Stimulated activated CD8-positive, alpha-beta memory T cell treated with anti-CD3 and anti-CD28 coated beads, Interleukin-15, amount 100 ng/mL, for 4 hours (primary cell): ENCODE measurements at places on chromosomes 2 and 18.

- DNase-seq: no peak
Measured at GRCh38 chr2:50781646-50782045, 250.3 kb downstream of the NRXN1 start.

DNA sequence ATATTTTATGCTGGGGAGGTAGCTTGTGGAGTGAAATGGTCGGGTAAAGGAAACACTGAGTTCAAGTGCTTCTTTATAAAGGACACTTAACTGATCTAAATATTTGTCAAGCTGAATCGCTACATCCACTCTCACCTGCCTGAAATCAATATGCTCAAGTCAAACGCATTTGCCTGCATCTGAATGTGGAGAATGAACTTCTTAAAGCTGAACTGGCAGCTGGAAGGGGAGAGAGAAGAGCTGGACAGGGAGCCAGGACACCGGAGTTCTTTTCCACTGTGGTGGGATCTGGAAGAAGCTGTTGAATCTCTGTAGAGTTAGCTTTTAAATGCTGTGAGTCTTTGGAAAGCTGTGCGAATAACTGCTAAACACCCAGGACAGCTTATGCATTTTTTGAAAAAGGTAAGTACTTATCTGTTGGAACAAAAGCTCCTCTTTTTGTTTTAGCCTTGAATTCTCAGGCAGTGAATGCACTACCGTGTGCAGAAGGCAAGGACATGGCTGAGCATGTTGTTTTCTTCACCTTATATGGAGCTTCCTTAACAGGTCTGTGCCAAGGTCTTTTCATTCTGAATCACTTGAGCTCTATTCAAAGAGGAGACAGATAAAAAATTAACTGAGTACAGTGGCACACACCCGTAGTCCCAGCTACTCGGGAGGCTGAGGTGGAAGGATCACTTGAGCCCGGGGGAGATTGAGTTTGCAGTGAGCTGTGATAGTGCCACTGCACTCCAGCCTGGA is 74.2 kb upstream of the KLF7 start:
- DNase-seq: no peak

DNA sequence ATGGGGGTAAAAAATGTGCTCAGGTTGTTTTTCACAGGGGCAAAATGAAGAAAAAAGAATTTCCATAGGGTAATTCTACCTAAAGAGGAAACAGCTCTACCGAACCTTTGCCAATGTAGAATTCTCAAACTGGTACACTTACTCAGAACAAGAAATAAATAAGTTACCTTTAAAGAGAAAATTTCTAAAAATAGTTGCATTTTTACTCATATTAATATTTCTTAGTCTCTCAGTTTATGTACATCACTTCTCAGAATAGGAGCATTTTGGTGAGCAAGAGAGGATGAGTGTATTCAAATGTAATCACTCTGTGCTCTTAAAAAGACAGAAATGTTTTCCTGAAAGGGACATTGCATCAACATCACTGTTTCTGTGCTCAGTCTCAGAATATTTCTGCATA is 574.7 kb upstream of the SLC8A1 start:
- no peak for DNase-seq

GRCh38 chr2:172931918-172932520 is 143.6 kb upstream of the MAP3K20 start:
- DNase-seq: peak; percentile 7

DNA sequence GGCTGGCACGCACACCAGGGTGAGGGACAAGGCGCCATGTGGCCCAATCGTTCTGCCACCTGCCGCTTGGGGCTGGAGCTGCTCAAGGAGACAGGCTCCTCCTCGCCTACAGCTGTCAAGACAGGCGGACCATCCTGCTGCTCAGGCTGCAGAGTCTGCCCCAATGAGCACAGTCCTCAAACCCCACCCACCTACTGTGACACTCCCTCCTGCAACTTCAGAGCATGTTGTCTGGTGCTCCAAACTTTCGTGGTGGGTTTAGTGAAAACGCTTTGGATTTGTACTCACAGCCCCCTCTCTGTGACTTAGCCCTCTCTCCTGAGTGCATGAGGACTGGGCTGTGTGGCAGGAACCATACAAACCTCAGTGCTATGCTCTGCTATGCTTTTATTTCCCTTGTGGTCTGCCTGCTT is 23.2 kb upstream of the SLC35F6 start:
- DNase-seq: no peak

GRCh38 chr2:68970566-68971265 is 3.7 kb upstream of the GKN1 start:
- DNase-seq: no peak

GRCh38 chr2:61920548-61920947 is 15.1 kb downstream of the COMMD1 start:
- DNase-seq: no peak

DNA sequence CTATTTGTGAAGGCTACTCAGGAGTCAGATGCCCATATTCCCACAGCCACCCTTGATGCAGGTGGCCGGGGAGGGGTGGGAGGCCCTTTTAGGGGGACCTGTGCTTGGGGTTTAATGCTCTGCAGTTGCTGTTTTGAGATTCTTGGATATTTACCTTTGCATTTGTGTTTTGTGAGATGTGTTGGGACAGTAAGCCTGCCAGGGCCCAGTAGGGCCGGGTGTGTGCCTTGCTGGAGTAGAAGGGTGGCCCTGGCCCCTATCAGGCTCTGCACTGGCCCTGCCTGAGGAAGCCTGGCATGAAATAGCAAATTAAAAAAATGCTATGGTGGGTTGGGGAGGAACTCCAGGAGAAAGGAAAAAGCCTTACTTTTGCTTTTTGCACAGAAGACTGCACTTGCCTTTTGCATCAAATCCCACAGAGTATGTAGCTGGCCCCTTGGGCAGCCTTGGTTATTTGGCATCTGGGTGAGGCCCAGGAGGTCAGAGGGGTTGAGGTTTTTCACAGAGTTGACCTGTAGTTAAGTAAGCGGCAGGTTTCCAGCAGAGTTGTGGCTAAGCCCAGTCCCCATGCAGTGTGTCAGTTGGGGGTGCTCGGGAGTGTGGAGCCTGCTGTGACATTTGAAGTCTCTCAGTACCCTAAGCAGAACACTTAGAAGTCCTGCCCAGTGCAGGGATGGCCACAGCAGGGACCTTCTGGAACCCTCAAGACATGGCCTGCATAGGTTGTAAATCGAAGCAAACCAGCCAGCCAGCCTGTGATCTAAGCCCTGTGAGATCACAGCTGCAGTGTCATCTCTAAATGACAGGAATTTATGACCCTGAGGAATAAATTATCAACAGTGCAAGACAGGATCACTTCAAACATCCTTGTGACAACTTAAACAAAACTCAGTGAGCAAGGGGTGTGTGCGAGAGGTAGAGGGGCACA is 68.8 kb downstream of the SH3RF3 start:
- DNase-seq: no peak

DNA sequence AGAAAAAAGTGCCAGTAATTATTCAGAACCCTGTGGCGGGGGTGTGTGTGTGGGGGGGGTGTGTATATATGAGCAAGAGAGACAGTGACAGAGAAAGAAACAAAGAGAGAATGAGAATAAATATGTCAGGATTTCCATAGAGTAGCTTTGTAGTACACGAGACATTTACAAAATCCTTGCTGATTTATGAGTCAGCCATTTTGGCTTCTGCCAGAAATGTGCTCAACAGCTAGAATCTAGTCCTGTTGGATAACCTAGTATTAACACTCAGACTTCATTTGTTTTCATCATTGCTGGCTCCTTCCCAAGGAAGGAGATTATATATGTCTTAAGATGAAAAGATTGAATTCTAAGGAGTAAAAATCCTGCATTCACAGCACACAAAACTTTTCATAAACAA is 140.5 kb upstream of the HNRNPA3 start:
- no peak for DNase-seq

- DNase-seq: no peak
Measured at GRCh38 chr2:232126301-232127099, 165.0 kb downstream of the DIS3L2 start.

GRCh38 chr2:80403081-80403480 is 98.5 kb upstream of the LRRTM1 start:
- DNase-seq: no peak

- DNase-seq: no peak
Measured at GRCh38 chr2:136322428-136322827, 204.5 kb upstream of the CXCR4 start.

DNA sequence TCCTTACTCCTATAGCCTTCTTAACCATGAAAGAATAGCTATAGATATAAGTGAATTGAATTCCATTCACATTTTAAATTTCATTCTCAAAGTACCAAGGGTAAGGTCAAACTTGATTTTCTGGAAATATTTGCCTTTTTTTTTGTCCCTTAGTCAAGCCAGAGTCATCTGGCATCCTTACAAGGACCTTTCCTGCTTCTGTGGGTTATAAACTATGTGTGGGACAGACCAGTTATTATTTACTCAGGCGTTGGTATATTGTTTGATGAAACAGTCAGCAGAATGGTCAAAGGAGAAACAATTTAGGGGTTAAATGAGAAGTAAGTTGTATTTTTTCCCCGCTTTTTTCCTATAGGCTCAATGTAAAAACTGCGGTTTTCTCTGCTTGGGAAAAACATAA is 1103.2 kb upstream of the ZEB2 start:
- DNase-seq: no peak

- no peak for DNase-seq
Measured at GRCh38 chr2:204264085-204264553, 281.2 kb upstream of the PARD3B start.

GRCh38 chr2:227576110-227576509 is 22.6 kb upstream of the SCYGR2 start:
- DNase-seq: no peak

DNA sequence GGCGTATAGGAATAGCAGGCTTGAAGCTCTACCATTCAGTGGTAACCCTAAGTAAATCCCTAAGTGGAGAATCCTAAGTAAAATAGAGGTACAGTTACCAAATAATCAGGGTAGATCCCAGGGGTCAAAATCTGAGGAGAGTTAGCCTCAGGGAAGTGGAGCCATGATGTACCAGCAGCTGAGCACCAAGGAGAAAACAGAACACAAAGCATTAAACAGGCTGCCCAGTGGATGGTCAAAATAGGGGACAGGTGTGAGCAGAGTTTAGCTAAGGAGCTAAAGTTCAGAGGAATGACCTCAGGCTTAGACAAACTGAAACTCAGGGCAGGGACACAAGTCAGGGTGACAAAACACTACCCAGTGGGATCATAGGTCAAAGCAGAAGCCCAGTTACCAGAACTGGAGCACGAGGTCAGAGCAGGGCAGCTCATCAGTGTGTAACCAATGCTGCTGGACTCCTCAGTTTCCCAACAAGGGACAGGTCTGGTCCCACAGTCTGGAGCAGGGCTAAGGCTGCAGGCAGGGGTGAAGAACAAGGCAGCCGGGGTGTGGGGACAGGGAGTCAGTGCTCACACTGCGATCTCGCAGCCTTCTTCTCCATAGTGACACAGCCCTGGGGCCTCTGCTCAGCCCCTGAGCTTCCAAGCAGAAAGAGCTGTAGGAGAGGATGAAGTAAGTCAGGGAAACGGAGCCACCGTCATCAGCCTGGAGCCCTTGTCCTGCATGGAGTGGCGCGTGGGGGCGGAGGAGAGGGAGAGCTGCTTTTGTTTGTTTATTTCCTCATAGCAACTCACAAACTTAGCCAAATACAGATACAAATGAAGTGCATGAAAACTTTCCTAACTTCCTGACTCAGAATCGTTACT is 264.0 kb downstream of the MREG start:
- no peak for DNase-seq

DNA sequence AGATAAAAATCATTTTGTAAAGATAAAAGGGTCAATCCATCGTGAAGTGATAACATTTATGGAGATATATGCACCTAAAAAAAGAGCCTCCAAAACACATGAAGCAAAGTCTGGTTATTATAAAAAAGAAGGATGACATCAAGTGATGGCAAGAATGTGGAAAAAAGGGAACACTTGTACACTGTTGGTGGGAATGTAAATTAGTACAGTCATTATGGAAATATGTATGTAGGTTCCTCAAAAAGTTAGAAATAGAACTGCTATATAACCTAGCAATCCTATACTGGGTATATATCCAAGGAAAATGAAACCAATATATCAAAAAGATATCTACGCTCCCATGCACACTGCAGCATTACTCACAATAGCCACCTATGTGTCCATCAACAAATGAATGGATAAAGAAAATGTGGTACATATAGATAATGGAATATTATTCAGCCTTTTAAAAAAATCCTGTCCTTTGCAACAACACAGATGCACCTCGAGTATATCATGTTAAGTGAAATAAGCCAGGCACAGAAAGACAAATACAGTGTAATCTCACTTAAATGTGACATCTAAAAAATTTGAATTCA is 28.9 kb downstream of the ABCB11 start:
- DNase-seq: no peak

DNA sequence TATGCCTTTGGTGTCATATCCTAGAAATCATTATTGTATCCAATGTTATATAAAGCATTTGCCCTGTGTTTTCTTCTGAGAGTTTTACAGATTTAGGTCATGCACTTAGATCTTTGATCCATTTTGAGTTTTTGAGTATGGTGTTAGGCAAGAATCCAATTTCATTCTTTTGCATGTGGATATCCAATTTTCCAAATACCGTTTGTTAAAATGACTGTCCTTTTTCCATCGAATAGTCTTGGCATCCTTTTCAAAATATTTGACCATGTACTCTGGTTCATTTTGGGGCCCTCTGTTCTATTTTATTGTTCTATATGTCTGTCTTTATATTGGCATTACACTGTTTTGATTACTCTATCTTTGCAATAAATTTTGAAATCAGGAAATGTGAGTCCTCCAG is 23.8 kb upstream of the KCNJ13 start:
- DNase-seq: no peak

DNA sequence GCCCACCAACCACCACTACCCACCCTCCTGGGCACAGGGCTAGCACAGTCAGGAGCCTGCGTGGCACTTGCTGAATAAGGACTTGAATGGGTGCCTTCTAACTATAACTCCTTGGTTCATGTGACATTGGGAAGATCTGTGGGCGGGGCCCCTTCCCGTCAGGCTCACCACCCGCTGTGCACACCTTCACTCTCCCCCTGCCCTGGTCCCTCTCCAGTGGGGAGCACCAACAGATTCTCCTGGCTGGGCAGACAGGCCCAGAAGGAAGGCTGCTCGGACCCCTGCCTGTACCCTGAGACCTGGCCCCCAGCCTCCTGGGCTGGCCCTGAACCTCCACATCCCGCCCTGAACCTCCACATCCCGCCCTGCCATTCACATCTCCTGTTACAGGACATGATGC is 33.4 kb upstream of the POMC start:
- no peak for DNase-seq

DNA sequence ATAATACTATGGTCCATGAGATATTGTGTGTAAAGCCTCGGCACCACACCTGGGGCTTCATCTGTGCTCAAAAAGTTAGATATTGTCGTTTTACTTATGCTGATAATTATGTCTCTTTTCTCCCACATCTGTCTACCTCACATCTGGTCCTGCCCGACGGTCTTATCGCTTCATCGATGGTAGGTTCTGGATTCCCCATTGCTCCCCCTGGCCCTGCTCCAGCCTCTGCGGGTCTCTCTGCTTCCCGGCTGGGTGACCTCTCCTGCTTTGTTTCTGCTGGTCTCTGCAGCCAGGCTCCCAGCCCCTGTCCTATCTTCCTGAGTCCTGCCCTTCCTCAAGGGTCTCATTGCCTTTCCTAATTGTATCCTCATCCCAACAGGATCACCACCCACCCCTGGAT is 294.2 kb downstream of the NDUFA10 start:
- DNase-seq: no peak
